Colonic mucosa (tissue), 4 donors: ENCODE measurements at places on chromosomes 3 and 15.
A peak's percentile ranks its signal among the peaks of the same experiment; 100 is the strongest.

- no peak for DNase-seq
Measured at GRCh38 chr15:91632981-91633380, 220.5 kb upstream of the SLCO3A1 start.

DNA sequence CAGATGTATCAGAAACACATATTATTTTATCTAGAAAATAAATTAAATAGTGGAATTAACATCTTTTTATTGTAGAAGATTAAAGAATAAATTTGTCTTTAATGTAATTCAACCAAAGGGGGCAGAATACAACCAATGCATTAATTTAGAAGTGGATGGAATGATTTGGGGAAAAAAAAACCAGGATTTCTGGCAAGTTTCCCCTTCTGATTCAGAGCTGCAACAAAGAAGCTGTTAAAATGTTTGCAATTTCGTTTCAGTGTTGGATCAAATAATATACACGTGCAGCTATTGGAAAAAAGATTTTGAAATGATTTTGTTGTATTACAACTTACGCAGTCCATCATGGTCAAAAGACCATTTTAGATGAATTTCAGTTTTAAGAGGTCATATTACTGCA lies 71.6 kb upstream of the ZNF280D start:
- no peak for DNase-seq

DNA sequence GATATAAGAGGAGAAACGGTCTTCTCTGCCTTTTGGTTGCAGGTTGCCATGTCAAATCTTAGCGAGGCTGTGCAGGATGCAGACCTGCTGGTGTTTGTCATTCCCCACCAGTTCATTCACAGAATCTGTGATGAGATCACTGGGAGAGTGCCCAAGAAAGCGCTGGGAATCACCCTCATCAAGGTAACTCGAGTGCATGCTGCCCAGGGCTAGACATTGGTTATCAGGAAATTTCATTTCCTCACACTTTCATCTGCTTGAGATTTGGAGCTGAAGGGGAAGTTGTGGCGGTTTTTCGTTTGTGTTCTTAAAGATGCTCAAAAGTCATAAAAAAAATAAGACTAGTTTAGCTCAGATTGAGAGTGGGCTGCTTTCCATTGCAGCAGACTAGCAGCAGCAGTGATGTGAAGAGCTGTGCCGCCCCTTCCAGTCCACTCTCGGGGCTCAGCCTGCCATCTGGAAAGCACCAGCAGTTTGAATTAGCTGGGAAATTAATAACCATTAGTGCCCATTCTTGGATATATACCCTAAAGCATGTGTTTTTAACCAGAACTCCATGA lies 32.2 kb downstream of the GPD1L start:
- no peak for DNase-seq

- DNase-seq: no peak
Measured at GRCh38 chr15:45662375-45662774, 27.5 kb downstream of the SQOR start.

GRCh38 chr3:3053974-3054373 lies 56.2 kb downstream of the IL5RA start:
- no peak for DNase-seq

DNA sequence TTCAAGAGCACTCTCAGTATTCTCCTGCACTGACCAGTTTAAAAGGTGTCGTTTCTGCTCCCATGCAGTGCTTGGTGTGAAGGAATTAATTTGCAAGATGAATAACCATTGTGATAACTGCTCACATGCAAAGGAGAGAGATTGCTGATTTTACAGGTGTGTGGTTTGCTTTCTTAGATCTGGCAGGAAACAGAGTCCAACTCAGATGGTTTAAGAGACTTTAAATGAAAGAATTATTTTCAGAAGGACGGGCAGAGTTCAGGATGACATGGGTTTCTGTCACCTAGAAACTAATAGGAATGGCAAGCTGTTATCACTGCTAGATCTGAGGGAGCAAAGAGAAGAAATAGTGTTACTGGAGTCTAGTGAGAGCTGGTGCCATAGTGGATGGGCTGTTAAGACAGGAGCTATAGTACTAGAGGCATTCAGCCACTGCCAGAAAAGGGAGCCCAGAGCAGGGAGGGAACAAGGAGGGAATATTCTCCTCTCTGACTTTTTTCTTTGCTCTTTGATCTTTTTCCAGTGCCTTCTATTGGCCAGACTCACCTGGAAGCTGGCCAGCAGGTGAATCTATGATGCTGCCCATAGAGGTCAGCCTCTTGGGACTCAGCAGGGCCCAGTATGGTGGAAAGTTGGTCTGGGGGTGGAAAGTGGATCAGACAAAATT lies 14.9 kb downstream of the ATXN7 start:
- DNase-seq: no peak

- no peak for DNase-seq
Measured at GRCh38 chr3:16487511-16488175, 25.9 kb downstream of the RFTN1 start.

GRCh38 chr15:41337631-41338522 lies 5.2 kb downstream of the NUSAP1 start:
- no peak for DNase-seq

- DNase-seq: no peak
Measured at GRCh38 chr3:145716519-145716918, 444.5 kb downstream of the PLOD2 start.

DNA sequence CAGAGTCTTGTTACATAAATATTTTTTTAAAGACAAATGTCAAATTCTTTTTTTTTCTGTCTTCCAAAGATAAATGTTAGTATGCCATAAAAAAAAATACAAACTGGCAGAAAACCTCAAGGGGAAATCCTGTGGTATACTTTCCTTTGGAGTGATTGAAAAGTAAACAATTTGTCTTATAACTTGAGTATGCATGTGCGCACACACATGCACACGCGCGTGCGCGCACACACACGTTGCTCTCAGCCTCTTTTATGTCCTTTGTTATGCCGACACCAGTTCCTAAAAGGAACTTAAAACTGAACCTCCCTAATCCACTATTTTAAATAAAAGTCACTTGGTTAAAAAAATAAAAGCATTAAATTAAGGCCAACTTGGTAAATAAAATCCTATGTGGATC lies 58.1 kb downstream of the TGFBR2 start:
- no peak for DNase-seq

DNA sequence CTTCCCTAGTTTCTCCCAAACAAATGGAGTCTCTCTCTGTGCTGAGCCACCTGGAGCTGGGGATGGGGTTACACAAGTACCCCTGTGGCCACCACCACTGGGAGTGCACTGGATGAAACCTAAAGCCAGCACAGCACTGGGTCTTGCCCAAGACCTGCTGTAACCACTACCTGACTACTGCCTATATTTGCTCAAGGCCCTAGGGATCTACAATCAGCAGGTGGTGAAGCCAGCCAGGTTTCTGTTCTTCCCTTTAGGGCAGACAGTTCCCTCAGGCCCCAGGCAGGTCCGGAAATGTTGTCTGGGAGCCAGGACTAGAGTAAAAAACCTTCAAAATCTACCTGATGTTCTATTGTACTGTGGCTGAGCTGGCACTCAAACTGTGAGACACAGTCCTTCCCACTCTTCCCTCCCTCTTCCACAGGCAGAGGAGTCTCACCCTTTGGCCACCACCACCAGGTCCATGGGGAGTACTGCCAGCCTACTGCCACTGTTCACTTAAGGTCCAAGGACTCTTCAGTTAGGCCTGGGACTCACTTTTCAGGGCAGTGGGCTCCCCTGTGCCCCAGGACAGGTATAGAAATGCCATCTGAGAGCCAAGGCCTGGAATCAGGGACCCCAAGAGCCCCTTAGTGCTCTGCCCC lies 23.8 kb downstream of the C3orf20 start:
- no peak for DNase-seq

- DNase-seq: no peak
Measured at GRCh38 chr3:140399871-140400270, 278.0 kb upstream of the TRIM42 start.

DNA sequence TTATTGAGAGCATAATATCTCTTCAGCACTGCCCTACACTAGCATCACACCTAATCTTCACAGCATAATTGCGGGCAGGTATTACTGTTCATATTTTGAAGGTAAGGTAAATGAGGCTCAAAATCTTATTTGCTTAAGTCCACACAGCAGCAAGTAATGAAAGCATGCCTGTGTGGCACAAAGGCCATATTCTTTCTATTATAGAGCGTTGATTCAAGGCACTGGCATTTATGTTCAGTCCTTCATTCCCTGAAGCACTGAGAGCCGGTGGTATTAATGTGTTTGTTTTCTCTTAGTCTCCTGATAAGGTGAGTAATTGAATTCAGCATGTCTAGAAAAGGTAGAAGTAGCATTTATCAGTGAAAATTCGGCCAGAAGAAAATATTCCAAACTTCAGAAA lies 231.2 kb downstream of the BBX start:
- no peak for DNase-seq

DNA sequence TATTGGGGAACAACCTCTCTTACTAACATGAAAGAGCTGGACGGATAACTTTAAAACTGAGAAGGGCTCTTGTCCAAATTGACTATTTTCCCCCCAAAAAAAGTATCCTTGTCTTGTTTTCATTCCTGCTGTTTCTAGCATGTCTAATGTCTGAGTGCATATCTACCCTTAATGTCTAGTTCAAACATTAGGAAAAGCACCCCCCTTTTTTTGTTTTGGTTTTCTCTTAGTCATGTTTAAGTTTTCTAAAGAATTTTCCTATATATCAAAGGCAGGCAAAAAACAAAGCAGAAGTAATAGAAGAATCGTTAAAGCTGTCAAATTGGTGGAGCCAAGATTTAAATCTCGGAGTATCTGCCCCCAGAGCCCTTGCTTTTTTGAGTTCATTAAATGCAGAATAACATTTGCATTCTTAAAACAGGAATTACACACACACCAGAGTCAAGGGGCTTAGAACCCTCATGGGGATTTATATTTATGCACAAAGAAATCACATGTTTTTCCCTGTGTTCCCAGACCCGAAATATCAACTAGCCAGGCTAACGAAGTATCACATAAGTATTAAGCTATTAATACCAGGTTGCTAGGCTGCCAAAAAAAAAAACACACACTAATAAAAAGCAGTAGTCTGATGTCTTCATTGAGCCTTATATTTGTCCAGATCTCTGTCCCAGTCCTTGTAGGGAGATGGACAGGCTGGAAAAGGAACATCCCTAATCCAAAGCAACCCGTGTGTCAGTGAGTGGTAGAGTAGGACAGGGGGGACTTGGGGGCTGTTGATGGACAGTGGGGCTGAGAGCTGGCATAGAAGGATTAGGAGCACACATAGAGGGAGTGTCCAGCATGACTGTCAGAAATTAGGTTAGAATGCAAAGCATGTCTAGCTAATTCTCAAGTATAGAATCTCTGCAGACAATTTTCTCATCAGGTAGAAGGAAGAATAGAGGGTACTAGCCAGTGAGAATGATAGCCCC lies 103.6 kb upstream of the BFSP2 start:
- no peak for DNase-seq

DNA sequence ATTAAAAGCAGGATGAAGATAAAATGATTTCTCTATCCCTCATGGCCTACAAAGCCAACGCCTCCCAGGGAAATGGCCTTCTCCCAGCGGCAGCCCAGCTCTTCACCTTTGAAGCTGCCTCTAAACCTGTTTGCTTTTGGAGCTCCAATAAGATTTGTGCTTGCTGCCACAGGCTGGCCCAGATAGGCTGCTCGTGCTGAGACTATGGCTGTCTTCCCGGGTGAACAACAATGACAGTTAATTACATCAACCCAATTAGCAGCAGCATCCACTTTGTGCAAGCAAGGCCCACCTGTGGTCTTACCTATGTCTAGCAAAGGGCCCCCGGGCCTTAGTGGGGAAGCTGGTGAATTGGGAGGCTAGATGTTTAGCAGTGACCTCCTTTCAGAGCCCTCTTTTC lies 179.6 kb downstream of the P3H2 start:
- peak; percentile 30 for DNase-seq

- no peak for DNase-seq
Measured at GRCh38 chr15:32849769-32850668, 132.2 kb downstream of the GREM1 start.

DNA sequence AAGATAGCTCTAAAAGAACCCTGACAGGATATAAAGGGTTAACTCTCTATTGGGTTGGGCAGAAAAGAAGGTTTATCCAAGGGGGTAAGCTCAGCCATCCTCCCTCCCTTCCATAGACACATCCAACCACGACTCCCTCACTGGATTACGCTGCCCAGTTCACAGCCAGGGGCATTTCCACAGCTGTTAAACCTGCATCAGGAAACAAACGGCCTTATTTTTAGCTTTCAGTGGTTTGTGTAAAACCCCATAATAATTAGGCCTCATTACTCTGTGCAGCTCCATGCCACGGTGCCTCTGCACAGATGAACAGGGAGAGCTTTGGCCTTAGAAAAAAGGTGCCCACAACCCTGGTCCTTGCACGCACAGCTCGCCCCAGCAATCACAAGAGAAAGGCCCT lies 110.6 kb downstream of the GABRB3 start:
- no peak for DNase-seq

DNA sequence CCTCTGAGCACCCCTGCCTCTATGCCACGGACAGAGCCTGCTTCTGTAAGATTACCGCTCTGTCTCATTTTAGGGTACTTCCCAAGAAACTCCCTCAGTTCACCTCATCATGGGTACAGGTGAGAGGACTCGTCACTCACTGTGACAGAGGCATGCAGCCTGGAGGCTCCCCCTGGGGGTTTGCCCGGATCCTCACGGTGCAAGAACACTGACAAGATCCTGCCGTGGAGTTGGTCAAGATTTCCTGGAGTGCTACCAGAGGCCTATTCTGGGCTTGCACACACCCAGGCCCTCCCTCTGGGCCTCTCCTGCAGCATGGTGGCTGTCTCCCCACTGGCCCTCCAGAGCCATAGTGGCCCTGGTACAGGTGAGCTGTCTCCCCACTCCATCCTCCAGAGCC lies 103.1 kb upstream of the TNIK start:
- DNase-seq: no peak

DNA sequence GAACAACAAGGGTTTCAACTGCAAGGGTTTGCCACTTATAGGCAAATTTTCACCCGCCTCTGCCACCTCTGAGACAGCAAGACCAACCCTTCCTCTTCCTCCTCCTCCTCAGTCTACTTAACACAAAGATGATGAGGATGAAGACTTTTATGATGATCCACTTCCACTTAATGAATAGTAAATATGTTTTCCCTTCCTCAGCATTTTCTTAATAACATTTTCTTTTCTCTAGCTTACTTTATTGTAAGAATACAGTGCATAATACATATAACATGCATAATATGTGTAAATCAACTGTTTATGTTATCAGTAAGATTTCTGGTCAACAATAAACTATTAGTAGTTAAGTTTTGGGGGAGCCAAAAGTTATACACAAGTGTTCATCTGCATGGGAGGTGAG lies 77.4 kb downstream of the KLF15 start:
- no peak for DNase-seq

DNA sequence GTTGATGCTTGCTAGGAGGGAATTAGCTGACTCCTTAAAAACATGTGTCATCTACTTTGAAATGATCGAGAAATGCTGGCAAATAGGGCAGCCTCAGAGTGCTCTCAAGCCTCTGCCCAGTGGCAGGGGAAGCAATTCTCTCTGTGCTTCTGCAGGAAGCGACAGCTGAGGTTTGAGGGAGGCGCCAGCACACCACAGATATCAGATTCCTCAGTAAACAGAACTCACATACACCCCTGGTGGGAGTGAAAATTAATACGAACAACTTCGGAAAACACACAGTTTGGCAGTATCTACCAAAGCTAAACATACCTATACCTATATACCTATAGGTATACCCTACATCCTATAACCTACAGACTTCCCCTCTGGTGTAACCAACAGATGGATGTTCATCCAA lies 61.3 kb downstream of the NSMCE3 start:
- DNase-seq: no peak
